ENCODE measurements at places on chromosomes 1 and 21.

- H3K4me1 ChIP-seq = no peaks in the 10 kb centered on the region
- H3K4me3 ChIP-seq = no peak overlapping the region
- no peaks in the 10 kb centered on the region for H3K27me3 ChIP-seq
- DNase-seq = no peak
- H3K36me3 ChIP-seq = no peaks in the 10 kb centered on the region
Measured at GRCh38 chr1:86068271-86068721, 88.3 kb downstream of the COL24A1 start.

- no peaks in the 10 kb centered on the region for H3K36me3 ChIP-seq
- DNase-seq = no peak
- no peak overlapping the region for H3K27ac ChIP-seq
- peaks cover 3% of the 10 kb centered on the region for H3K27me3 ChIP-seq
- H3K4me1 ChIP-seq = peaks cover 5% of the 10 kb centered on the region
- no peak overlapping the region for H3K4me3 ChIP-seq
Measured at GRCh38 chr1:74584185-74584584, 71.8 kb upstream of the LRRC53 start.

- H3K27ac ChIP-seq = no peak overlapping the region
- no peak for DNase-seq
- no peak overlapping the region for H3K4me3 ChIP-seq
Measured at GRCh38 chr1:74333244-74333643, 98.1 kb downstream of the TNNI3K start.

DNA sequence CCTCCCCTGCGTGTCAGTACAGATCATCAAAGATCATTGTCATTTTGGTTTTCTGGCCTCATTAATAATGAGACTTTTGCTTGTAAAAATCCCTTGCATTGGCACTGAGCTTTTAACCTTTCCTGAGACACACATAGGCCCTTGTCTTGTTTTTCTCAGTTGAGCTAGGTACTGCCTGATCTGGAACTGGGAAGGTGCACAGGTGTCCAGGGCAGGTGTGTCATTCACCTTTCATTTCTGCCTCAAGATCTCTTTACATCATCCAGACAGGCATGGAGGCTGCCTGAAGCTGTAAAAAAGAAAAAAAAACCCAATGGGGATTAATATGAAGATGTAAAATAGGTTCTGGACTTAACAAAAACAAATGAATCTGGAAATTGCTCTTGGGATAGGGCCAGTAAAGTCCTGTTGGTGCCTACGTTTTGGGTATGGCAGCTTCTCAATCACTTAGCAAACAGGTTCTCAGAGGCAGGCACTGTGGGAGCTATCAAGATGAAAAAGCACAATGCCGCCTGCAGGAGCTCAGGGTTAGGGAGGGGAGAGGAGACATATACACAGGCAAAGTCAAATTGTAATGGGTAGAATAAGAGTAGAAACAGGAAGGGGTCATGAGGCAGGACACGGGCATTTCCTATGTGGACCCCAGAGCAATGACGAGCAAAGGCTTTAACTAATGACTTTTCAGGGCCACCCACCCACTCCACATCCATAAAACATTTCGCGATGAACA is 1.0 kb upstream of the KCNC4 start:
- H3K36me3 ChIP-seq = no peaks in the 10 kb centered on the region
- H3K4me3 ChIP-seq = peak overlapping the region; percentile 84
- H3K27ac ChIP-seq = peak overlapping the region; percentile 79
- peaks cover 44% of the 10 kb centered on the region for H3K4me1 ChIP-seq
- no peak for DNase-seq

- H3K4me1 ChIP-seq = peaks cover 5% of the 10 kb centered on the region
- H3K36me3 ChIP-seq = no peaks in the 10 kb centered on the region
- DNase-seq = no peak
- H3K27me3 ChIP-seq = peaks cover 26% of the 10 kb centered on the region
Measured at GRCh38 chr1:20321573-20321972, 30.9 kb downstream of the VWA5B1 start.

- H3K36me3 ChIP-seq = peaks cover 38% of the 10 kb centered on the region
- peaks cover under 1% of the 10 kb centered on the region for H3K4me1 ChIP-seq
Measured at GRCh38 chr1:36142121-36142520, 7.2 kb downstream of the TRAPPC3 start.

- H3K4me3 ChIP-seq = no peak overlapping the region
- H3K36me3 ChIP-seq = no peaks in the 10 kb centered on the region
- no peaks in the 10 kb centered on the region for H3K4me1 ChIP-seq
- no peak overlapping the region for H3K27ac ChIP-seq
- no peak for DNase-seq
Measured at GRCh38 chr1:164630626-164631396, 71.8 kb downstream of the PBX1 start.

GRCh38 chr21:42424914-42425541 is 21.3 kb downstream of the UBASH3A start:
- DNase-seq = peak; percentile 91
- peaks cover 78% of the 10 kb centered on the region for H3K36me3 ChIP-seq
- peak overlapping the region; percentile 94 for H3K27ac ChIP-seq

DNA sequence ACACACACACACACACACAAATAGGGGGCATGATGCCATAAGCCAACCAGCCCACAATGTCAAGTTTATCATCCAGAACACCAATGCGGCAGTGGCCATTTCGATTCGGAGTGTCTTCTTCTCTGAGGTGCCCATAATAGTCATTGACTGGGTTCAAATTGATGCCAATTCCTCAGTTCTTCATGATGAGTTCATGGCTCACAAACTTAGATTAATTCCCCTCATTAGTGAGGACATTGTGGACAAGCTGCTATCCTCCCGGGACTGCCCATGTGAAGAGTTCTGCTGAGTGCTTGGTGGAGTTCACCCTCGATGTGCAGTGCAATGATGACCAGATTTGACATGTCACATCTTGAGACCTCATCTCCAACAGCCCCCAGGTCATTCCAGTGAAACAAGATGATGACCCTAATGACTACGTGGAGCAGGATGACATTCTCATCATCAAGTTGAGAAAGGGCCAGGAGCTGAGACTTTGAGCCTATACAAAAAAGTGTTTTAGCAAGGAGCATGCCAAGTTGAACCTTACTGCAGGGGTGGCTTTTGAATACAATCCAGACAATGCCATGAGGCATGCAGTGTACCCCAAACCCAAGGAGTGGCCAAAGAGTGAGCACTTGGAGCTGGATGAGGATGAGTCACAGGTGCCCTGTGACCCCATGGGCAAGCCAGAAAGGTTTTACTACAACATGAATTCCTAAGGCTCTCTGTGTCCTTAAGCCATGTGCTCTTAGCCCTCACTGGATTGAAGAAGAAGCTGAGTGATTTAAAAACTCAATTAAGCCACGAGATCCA is 211.6 kb upstream of the SAMSN1 start:
- DNase-seq = no peak
- H3K4me3 ChIP-seq = no peak overlapping the region
- H3K36me3 ChIP-seq = no peaks in the 10 kb centered on the region
- H3K27me3 ChIP-seq = no peaks in the 10 kb centered on the region
- H3K4me1 ChIP-seq = peaks cover 43% of the 10 kb centered on the region
- H3K27ac ChIP-seq = no peak overlapping the region

DNA sequence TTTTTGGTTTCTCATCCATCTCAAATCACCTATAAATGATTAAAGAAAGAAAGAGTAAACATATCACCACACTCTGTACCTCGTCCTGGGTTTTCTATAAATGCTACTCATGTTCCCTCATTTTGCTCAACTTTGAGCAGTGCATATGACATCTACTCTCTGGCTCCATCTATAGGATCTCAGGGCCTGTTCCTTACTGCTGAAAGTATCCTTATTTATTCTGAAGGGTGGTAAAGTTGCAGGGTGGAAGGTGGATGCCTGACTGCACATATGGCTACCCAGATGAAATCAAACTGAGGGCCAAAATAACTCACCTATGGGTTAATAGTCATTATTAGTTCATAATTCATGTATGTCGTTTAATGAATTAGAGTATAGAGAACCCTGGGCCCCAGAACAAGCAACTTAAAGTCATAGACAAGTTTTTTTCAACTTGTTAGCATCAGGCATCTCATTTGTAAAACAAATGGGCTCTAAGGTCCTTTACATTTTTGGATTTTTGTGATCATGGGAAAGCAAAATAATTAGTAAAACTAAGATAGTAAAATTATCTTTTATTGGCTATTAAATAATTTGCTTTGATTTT is 46.5 kb downstream of the NCF2 start:
- peak; percentile 27 for DNase-seq
- H3K4me1 ChIP-seq = no peaks in the 10 kb centered on the region
- H3K36me3 ChIP-seq = peaks cover 100% of the 10 kb centered on the region
- H3K4me3 ChIP-seq = no peak overlapping the region
- no peaks in the 10 kb centered on the region for H3K27me3 ChIP-seq
- H3K27ac ChIP-seq = no peak overlapping the region

DNA sequence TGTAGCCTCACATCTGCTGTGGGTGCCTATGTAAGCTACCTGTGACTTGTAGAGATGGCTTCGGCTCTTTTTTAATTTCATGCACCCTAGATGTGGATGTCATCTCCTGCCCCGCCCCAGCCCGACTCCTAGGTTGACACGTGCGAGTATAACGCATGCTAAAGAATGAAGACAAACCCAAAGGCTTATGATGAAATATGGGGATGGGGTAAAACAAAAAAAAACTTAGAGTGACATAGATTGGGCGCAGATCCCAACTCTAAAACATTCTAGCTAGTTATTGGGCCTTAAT is 613 bp upstream of the ERO1B start:
- H3K36me3 ChIP-seq = no peaks in the 10 kb centered on the region
- DNase-seq = no peak
- H3K4me1 ChIP-seq = peaks cover 53% of the 10 kb centered on the region

DNA sequence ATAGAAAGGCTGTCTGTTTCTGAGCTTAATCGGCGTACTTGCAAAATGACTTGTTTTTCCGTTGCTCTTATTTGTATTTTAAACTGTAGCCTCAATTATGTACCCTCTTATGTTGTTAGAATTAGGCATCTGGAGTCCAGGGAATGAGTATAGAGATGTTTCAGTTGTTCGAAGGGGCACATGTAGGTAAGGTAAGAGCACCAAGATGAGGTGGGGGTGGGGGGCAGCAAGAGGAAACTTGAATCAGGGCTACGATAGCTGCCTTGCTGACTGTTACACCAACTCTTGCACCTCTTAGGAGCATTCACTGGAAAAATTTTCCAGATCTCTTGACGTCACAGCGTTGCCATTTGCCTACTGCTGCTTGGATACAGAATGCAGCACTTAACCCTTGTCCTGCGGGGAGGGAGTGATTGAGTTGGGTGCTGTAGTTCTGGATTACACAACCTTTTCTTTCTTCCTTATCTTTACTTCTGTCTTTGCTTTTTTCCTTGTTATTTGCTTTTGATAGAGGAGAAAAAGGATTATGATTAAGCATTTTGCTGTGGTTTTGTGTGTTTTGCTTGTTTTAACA is 3.2 kb downstream of the ATP1B1 start:
- no peak for DNase-seq
- no peak overlapping the region for H3K4me3 ChIP-seq
- no peak overlapping the region for H3K27ac ChIP-seq

- H3K27me3 ChIP-seq = no peaks in the 10 kb centered on the region
Measured at GRCh38 chr1:25477448-25478034, 46.8 kb downstream of the MACO1 start.

DNA sequence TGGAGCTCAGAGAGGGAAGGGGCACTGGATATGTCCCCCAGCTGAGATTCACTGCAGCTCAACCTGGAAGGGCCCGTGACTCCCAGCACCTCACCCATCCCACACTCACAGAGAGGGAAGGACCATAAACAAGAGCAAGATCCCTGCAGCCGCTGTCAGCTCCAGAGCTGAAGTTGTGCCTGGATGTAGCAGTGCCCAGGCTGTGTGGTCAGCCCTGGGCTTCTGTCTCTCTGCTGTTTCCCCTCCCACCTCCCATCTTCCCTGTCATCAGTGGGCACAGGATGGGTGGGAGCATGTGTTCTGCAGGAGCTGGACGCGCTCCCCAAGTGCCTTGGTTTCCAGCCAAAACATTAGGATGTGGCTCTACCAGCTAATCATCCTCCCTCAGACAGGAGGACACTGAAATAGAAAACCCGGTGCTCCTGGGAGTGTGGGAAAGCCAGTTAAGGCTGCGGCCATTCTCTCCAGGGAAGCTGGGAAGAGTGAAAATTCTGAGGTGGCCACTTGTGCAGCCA is 282.7 kb downstream of the NPHP4 start:
- H3K36me3 ChIP-seq = no peaks in the 10 kb centered on the region
- H3K4me3 ChIP-seq = no peak overlapping the region
- no peak for DNase-seq

DNA sequence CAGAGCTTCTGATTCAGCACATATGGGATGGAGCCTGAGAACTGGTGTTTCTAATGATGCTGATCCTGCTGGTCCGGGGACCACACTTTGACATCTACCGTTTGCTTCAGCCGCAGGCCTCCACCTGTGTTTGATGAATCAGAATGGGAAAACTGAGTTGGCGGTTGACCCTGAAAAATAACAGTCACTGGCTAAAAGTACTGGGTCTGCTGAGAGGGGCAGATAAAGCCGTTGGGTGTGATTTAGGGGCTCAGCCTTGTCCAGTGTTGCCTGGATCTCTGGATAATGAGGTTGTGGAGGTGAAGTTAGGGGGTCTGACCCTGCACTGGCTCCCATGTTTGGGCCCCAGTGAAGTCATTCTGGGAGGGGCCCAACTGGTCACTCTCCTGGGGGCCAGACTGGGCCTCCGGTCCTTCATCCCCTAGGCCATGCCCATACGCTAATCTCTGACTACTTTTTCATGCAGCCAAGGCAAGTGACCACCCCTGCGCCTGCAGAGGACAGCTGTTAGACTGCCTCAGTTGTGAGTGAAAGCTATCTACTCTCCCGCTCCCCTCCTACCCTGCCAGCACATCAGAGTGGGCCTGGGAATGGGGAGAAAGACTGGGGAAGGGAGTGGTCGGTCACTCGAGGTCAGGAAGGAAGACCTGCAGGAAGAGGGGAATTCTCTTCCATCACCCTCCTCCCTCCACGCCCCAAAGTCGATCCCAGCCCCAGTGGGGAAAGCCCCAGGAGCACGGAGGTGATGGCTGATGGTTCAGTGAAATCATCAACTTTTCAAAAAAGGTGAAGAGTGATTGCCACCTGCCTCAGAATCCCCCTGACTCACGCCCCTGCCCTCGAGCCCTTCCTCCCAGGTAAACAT is 27.7 kb downstream of the VASH2 start:
- DNase-seq = no peak
- no peaks in the 10 kb centered on the region for H3K4me1 ChIP-seq
- no peak overlapping the region for H3K27ac ChIP-seq
- H3K36me3 ChIP-seq = no peaks in the 10 kb centered on the region
- H3K4me3 ChIP-seq = no peak overlapping the region
- peaks cover 5% of the 10 kb centered on the region for H3K27me3 ChIP-seq

DNA sequence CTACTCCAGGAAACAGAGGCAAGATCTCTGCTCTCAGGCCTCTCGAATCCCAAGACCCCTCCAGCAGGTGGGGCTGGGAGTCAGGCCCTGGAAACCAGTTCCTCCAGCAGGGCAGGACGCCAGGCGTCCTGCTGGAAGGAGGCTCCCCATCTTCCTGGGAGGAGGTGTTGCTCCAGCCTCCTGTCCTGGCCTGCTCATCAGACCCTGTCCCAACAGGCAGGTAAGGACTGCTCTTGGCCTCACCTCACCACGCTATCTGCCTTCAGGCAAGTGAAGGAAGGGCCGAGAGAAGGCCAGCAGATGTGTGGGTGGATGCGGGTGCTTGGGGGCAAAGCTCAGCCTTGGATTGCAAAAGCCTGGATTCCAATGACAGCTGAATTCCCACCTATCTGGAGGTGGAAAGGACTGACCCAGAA is 82.9 kb downstream of the SSBP3 start:
- H3K27ac ChIP-seq = peak overlapping the region; percentile 21
- H3K36me3 ChIP-seq = peaks cover 36% of the 10 kb centered on the region
- no peaks in the 10 kb centered on the region for H3K27me3 ChIP-seq
- no peak for DNase-seq

Data from DND-41 (cell line).